ENCODE measurements at places on chromosomes 7 and 10.

- DNase-seq: peak; percentile 47
- H3K27ac ChIP-seq: no peak overlapping the region
- H3K27me3 ChIP-seq: no peaks in the 10 kb centered on the region
- H3K4me3 ChIP-seq: no peak overlapping the region
- H3K36me3 ChIP-seq: no peaks in the 10 kb centered on the region
Measured at GRCh38 chr10:119772334-119772733, 46.5 kb downstream of the INPP5F start.

GRCh38 chr10:132776821-132777220 lies 9.1 kb downstream of the NKX6-2 start:
- no peak overlapping the region for H3K4me3 ChIP-seq
- peaks cover 2% of the 10 kb centered on the region for H3K36me3 ChIP-seq
- H3K27me3 ChIP-seq: no peaks in the 10 kb centered on the region
- DNase-seq: no peak

DNA sequence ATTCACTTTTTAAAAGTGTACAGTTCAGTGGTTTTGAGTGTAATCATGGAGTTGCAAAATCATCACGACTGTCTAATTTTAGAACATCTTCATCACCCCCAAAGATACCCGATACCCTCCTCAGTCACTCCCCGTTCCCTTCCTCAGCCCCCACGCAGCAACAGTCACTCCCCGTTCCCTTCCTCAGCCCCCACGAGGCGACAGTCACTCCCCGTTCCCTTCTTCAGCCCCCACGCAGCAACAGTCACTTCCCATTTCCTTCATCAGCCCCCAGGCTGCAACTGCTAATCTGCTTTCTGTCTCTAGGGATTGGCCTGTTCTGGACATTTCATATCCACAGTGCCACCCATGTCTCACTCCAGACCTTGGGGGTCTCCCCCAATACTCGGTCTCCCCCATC lies 161.6 kb upstream of the PPP2R2D start:
- H3K4me1 ChIP-seq: no peaks in the 10 kb centered on the region
- H3K4me3 ChIP-seq: no peak overlapping the region
- H3K36me3 ChIP-seq: no peaks in the 10 kb centered on the region

DNA sequence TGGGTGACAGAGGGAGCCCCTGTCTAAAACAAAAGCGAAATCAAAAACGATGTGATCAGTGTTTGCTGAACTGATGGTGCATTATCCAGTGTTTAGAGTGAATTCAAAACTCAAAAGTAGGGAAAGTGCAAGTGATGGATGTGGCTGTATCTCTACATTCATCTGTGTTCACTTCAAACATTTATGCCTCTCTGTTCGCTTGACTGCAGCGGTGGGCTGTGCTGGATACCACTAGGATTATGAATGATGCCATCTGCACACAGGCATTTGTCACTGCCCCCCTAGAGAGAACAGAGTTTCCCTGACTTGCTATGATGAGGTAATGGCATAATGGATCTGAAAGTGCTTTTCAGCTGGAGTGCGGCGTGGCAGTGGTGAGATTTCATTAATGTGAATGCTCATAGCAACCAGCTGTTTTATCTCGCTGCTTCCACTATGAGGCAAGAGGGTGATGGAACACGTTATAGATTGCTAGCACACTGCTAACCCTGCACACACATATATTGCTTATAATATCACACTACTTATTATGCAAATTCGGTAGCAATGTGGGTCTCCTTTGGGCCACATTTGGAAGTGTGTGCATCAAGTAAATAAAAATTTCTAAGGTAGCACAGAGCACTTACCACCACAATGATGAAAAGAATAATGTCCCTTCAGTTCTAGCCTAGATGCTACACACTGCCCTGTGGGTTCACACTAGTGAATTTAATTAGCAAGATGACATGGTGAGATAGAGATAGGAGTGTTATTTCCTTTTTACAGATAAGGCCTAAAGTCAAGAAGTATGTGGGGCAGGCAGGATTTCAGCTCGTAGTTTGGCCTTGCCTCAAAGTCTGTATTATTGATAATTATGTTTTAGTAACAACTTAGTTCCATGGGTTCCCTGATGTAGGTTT lies 164.7 kb downstream of the CAMK1D start:
- H3K27me3 ChIP-seq: no peaks in the 10 kb centered on the region
- no peak overlapping the region for H3K4me3 ChIP-seq
- H3K4me1 ChIP-seq: no peaks in the 10 kb centered on the region

DNA sequence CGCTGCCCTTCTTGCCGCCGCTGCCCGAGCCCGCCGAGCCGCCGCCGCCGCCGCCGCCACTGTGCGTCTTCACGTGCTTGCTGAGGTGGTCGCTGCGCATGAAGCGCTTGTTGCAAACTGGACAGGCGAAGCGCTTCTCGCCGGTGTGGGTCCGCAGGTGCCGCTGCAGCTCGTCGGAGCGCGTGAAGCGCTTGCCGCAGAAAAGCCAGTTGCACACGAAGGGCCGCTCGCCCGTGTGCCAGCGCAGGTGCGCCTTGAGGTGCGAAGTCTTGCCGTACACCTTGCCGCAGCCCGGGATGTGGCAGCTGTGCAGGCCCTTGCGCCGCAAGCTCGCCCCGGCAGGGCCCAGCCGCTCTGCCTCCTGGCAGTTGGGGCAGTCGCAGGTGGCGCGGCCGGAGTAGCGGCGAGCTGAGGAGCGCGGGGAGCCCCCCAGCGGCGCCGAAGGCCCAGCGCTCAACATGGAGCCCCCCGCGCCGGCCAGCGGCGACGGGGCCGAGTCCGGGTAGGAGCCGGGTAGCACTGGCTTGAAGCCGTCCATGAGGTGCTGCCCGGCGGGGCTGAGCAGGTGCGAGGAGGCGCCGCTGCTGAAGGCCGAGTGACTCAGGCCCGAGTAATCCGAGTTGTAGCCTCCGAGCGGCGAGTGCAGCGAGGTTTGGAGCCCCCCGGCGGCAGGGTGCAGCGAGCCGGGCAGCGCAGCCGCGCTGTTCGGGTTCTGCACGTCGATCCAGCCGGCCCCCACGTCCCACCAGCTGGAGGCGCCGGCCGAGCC lies 2.1 kb downstream of the SP8 start:
- no peaks in the 10 kb centered on the region for H3K36me3 ChIP-seq
- H3K4me3 ChIP-seq: no peak overlapping the region
- peaks cover 73% of the 10 kb centered on the region for H3K27me3 ChIP-seq
- H3K27ac ChIP-seq: no peak overlapping the region

- no peak overlapping the region for H3K27ac ChIP-seq
- H3K4me1 ChIP-seq: peaks cover 8% of the 10 kb centered on the region
- H3K27me3 ChIP-seq: no peaks in the 10 kb centered on the region
- H3K4me3 ChIP-seq: no peak overlapping the region
- no peak for DNase-seq
- H3K36me3 ChIP-seq: peaks cover 60% of the 10 kb centered on the region
Measured at GRCh38 chr10:112442063-112442462, 4.7 kb downstream of the ZDHHC6 start.

- no peaks in the 10 kb centered on the region for H3K27me3 ChIP-seq
- no peak for DNase-seq
- peaks cover 12% of the 10 kb centered on the region for H3K36me3 ChIP-seq
- no peak overlapping the region for H3K4me3 ChIP-seq
Measured at GRCh38 chr7:129671266-129671665, 59.7 kb downstream of the NRF1 start.

DNA sequence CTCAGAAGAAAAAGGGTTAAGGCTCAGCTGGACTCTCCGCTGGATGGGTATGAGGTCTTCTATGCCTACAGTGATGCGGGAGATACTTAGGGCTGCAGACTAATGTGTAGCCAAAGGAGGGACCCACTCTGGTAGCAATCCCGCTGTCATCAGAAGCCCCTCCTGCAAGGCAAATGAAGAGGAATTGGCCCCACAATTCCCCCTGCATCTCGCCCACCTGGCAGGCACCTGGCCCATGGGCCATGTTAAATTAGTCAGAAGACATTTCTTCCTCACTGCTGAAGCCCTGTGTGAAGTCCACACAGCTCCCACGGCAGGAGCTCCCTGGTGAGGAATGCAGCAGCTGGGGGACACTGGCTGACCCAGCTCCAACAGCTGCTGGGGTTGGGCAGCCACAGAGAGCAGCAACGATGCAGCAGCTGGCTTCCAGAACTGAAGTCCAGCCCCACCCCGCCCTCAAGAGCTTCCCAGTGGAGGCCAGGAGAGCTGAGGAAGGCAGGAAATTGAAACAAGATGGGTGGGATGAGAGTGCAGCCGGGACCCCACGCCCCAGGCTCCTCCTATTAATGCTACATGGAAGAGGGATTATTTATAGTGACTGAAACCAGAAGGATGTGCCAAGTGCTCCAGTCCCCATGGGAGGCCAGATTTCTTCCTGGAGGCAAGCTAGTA lies 5.5 kb downstream of the VSTM4 start:
- H3K27me3 ChIP-seq: no peaks in the 10 kb centered on the region
- no peaks in the 10 kb centered on the region for H3K36me3 ChIP-seq
- H3K27ac ChIP-seq: no peak overlapping the region

DNA sequence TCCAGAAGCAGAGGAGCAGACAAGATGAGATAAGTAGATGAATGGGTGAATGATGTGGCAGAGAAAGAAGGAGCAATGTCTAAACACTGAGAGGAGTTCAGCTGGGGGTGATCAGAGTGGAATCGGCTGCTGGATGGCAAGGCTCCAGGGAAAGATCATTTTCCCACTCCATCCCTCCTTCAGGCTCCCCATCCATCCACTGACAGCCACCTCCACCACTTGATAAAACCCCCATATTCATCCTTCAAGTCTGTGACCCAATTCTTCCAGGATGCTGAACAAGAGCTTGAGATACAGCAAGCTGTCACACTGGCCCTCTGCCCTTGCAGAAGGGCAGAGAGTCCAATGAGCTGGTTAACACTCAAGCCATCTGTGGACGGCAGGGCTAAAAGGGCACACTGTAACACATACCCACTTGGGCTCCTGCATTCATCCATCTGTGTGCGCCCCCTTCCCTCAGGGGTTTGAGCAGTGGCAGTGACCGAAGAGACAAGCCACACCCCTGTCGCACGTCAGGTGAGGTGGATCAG lies 30.8 kb upstream of the CACNB2 start:
- peaks cover 18% of the 10 kb centered on the region for H3K27me3 ChIP-seq
- no peaks in the 10 kb centered on the region for H3K36me3 ChIP-seq
- no peak overlapping the region for H3K27ac ChIP-seq
- no peak for DNase-seq
- no peaks in the 10 kb centered on the region for H3K4me1 ChIP-seq

- H3K4me3 ChIP-seq: no peak overlapping the region
- no peak overlapping the region for H3K27ac ChIP-seq
- no peaks in the 10 kb centered on the region for H3K27me3 ChIP-seq
- no peaks in the 10 kb centered on the region for H3K36me3 ChIP-seq
- H3K4me1 ChIP-seq: no peaks in the 10 kb centered on the region
Measured at GRCh38 chr10:35225204-35225603, 98.6 kb downstream of the CREM start.

DNA sequence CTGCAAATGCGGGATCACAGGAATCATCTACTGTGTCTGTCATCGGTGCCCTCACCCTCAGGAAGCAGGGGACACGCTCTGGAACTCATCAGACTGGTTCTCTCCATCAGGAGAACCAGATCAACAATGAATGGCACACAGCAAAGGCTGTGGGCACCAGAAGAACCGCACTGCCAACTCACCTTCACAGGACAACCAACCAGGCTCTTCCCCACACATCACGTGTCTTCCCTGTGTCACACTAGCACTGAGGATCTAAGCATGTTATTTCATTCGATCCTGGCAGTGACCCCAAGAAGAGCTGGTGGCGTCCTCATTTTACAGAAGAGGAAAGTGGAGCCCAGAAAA lies 106.1 kb downstream of the TNS3 start:
- no peak overlapping the region for H3K4me3 ChIP-seq
- no peak for DNase-seq
- peaks cover 47% of the 10 kb centered on the region for H3K4me1 ChIP-seq
- H3K27ac ChIP-seq: peak overlapping the region; percentile 38

DNA sequence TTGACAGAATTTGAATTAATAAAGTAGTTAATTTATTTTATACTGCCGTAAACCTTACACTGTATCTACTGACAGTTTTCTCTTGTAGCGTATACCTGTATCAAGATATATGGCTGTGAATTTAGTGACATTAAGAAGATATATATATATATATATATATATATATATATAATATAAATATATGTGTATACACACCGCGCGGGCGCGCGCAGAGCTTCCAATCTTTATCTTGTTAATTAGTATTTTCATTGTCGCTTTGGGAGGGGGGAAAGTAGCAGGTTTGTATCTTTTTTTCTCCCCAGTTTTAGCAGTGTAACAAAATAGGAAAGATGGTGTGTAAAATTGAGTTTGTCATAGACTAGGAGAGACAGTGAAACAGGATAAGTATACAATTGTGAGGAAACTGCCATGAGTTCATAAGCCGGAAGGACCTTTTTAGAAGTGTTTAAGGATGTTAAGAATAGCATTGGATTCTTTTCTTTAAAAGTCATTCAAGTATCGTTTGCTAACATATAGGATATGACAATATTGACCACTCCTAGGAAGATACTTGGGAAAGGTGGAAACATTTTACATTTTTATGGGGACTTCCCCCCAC lies 2.0 kb downstream of the PLEKHA1 start:
- peaks cover 13% of the 10 kb centered on the region for H3K27me3 ChIP-seq
- peaks cover 10% of the 10 kb centered on the region for H3K4me1 ChIP-seq
- H3K36me3 ChIP-seq: no peaks in the 10 kb centered on the region
- H3K4me3 ChIP-seq: no peak overlapping the region

DNA sequence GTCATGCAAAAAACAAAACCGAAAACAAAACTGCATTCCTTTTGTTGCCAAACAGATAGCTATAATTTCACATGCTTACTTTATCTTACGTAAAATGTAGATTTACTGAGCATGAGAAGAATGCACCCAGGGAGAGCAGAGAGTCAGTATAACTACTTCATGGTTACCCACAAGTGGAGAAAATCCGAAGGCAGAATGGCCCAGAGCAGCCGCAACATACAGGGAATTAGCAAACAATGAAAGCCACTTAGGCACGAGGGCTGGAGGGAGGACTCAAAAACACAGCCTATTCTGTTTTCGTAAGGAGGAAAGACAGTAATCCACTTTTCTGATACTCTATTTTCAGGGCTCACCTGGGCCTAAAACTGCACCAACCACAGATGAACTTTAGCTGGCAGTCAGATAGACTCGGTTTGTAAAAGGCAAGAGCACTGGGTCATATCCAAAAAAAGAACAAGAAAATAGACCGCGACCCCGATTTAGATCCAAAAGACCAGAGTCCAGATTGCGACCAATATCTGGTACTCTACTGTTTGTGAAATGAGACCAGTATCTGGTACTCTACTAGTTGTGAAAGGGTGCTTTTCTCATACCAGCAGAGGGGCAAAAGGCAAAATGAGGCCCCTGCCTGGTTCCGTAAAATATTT lies 1.3 kb downstream of the ITPRIP start:
- H3K4me3 ChIP-seq: peak overlapping the region; percentile 97
- no peaks in the 10 kb centered on the region for H3K27me3 ChIP-seq
- H3K36me3 ChIP-seq: peaks cover 19% of the 10 kb centered on the region
- peaks cover 54% of the 10 kb centered on the region for H3K4me1 ChIP-seq
- H3K27ac ChIP-seq: peak overlapping the region; percentile 98

GRCh38 chr7:127153315-127153714 lies 99.4 kb downstream of the GRM8 start:
- no peak overlapping the region for H3K27ac ChIP-seq
- no peaks in the 10 kb centered on the region for H3K27me3 ChIP-seq
- H3K36me3 ChIP-seq: no peaks in the 10 kb centered on the region
- no peaks in the 10 kb centered on the region for H3K4me1 ChIP-seq

DNA sequence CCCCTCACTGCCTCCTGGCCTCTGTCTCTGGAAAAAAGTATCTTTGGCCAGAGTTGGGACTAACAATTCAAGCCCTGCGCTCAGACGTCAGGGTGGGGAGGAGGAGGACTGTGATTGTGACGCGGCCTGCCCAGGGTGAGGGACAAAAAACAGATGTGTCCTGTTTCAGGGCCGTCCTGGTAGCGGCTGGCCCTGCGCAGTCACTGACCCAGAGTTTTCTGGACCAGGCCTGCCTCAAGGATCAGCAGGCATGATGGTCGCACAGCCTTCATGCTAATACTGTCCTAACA lies 110.1 kb downstream of the CYTH3 start:
- peaks cover 51% of the 10 kb centered on the region for H3K36me3 ChIP-seq
- peaks cover 4% of the 10 kb centered on the region for H3K4me1 ChIP-seq
- H3K27me3 ChIP-seq: no peaks in the 10 kb centered on the region
- no peak overlapping the region for H3K27ac ChIP-seq
